ENCODE measurements at places on chromosomes 6 and 20.

DNA sequence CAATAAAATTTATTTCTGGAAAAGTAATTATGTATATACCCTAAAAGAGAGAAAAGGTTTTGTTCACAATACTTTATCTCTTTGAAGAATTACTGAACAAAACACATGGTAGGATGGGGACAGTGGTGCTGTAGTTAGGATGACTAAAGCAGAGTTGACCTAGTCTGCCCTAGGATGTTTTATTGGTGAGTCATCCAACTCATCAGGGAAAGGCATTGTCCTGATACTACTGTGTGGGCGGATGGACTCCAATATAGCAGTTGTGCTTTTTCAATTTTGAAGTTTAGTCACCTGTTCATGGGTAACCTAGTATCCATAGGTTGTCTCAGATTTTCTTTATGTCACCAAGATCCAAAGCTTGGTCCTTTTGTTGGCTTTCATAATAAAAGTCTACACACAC lies 53.3 kb upstream of the EYS start:
- no peak for DNase-seq

DNA sequence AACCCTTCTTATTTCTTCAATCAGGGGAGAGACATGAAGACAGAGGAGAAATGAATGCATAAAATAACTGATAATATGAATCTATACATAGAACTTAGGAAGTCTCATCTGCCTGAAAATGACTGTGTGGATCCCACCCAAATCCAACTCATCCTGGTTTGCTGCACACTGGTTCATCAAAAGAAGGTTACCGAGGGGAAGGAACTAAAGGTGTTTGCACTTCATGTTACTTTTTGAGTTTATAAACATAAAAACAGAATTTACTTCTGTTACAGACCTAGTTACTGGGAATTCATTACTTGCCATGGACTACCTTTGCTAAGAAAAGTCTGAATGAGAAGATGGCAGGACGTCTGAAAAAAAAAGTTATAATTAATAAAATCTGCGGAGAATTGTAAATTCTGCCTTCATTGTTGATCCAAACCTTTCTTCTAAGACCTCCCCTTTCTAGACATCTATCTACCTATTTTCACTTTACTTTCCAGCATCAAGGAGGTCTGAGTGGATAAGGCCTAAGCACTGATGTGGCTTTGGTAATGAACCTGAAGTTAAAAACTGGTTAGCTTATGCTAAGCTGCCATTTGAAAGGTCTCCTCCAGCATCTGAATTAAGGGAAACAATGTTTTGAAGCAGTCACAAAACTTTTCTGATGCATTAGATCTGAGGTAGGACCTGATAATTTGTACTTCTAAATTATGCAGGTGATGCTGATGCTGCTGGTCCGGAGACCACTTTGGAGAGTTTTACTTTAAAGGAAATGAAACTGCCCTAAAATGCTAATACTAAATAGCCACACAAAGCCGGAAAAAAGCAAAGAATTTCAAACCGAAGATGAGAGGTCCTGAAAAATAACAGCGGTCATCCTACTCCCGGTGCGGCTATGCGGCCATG lies 84.0 kb downstream of the HFE start:
- no peak for DNase-seq

- DNase-seq = no peak
Measured at GRCh38 chr20:24735263-24735662, 213.8 kb upstream of the CST7 start.

DNA sequence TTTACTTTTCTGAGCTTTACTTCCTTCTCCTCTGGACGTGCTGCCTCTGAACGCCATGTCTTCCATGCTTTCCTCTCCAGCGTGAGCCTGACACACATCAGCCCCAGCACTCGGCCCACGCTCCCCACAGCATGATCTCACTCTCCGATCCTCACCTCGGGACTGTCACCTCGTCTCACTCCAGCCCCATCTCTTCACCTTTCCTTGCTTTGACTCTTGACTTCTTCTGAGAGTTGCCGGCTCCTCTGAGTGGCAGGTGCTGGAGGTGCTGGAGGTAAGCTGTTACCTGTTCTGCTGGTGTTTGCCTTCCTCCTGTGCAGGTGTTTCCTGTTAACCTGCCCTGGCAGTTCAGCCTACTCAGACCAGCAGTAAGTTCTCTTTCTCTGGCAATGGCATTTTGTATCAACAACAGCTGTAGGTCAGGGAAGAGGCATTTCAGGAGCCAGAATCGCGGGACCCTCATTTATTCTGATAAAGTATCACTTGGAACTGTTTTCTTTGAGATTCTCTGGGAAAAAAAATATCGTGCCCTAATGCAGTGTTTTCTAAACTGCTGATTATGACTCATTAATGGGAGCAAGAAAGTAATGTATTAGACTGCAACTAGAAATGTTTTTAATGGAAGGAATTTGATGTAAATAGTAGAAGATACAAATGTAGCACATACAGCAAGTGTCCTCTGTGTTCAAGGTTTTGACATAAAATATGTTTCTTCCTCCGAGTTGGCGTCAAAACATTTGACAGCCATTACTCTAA lies 106.5 kb downstream of the ARID1B start:
- DNase-seq = peak; percentile 81

DNA sequence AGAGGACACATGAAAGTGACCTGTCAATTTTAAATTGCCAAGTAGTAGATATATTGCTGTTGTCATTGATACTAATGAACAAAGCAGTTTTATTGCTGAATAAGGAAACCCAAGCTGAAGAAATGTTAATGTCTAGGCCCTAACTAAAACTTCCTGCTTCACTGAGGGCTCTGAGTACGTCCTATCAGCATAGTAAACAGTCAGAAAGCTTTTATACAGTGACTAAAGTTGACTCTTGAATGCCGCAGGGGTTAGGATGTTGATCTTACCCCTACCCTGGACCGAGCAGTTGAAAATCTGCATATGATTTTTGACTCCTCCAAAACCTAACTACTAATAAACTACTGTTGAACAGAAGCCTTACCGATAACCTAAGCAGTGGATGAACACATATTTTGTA lies 149.0 kb downstream of the HIVEP2 start:
- no peak for DNase-seq

DNA sequence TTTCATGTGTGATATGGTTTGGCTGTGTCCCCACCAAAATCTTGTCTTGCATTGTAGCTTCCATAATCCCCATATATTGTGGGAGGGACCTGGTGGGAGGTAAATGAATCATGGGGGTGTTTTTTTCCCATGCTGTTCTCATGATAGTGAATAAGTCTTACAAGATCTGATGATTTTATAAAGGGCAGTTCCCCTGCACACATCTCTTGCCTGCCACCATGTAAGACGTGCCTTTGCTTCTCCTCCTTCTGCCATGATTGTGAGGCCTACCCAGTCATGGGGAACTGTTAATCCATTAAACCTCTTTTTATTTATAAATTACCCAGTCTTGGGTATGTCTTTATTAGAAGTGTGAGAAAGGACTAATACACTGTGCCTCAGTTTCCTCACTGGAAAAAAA lies 4.2 kb upstream of the IL22RA2 start:
- no peak for DNase-seq

DNA sequence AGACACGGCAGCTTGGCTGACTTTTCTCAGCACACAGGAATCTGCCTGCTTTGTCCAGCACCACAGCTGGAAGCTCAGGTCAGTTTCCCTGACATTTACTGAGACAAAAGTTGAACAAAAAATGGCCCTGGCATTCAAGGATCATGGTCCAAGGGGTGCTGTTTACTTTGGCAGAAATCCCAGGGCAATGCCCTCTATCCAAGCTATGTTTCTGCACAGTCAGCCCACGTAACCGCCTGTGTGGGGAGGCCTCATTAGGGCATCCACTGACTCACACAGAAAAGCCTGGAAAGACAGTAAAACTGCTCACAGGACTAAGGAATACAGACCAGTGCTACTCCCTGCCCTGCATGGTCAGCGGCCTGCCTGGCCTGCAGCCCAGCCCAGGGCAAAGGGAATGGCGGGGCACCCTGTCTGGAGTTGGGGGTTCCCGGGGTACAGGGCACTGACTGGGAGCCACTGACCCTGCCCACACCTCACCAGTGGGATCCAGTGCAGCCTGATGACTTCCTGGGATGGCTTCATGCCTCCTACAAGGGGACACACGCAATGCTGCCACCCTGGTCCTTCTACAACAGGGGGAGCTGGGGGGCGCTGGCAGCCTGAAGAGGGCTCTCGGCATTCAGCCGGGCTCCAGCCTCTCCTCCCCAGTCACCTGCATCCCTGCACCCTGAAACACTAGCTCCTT lies 77.1 kb downstream of the NINL start:
- DNase-seq = no peak

DNA sequence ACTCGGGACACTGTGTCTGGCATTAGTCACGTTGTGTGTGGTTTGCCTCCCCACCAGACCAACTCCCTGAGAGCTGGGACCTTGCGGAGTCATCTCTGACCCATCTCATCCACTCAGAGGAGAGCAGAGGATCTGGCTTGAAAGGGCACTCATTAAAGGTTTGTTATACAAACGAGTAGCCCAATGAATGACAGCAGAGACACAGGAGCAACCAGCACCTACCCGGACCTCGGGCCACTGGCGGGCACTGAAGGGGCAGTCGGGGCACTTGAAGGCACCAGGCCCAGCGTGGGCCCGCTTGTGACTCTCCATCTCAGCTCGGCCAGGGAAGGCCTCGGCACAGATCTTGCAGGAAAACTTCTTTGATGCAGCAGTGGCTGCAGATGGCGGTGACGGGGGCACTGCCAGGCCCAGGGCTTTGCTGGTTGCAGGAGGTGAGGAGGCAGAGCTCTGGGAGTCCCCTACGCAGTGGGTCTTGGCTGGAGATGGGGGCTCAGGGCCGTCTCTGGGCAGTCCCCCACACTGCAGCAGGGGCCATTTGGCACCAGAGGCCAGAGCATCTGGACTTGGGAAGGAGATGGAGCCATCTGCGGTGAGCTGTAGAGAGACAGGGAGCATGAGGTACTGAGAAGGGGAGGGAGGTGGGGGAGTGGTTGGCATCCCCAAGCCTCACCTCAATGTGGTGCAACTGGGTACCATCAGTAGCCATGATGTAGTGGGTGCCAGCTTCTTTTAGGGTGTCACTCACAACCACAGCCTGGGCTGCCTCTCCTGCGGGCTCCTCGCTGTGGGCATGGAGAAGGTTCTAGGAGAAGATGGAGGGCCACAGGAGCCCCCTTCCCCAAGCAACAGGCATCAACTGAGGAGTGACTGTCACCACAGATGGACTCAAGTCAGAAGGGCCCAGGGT lies 17.7 kb downstream of the PCIF1 start:
- DNase-seq = no peak

DNA sequence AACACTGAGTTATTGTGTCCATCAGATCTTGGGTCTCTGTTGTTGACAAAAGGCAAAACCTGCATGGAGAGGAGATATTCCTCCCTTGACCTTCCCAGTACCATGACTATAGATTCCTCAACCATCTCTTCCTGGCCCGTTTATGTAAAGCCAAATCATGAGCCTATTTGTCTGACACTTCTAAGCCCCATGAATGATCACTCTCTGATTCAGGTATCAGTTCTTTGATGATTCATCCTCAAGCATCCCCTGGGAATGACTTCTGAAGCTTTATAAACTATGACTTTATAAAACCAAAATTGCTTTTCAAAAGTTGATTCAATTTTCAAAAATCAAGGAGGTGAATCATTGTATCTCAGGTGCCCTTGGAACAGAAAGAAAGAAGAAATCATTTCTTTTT lies 78.7 kb upstream of the LOC128125822 start:
- no peak for DNase-seq

DNA sequence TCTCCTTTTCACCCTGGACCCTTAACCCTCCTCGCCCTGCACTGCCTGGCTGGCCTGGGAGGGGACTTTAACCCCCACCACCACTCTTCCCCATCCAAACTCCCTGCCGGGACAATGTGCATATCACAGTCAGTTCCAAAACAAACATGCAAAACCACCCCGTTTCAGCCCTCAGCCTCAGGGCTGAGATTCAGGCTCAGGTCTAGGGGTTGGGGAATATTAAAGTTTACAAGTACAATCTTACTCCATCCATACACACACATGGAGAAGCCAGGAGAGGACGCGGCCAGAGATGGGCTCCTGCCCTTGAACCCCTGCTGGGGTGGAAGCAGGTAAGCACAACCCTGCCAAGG lies 534 bp downstream of the KIAA1755 start:
- DNase-seq = no peak

- DNase-seq = no peak
Measured at GRCh38 chr6:90319044-90319443, 22.4 kb upstream of the BACH2 start.
